Endothelial cell of umbilical vein (primary cell): ENCODE measurements at places on chromosomes 4 and X. TPM values are rescaled to one million over a fixed set of nuclear protein-coding genes. Genes with fewer than 3 reads are reported as not detected.

DNA sequence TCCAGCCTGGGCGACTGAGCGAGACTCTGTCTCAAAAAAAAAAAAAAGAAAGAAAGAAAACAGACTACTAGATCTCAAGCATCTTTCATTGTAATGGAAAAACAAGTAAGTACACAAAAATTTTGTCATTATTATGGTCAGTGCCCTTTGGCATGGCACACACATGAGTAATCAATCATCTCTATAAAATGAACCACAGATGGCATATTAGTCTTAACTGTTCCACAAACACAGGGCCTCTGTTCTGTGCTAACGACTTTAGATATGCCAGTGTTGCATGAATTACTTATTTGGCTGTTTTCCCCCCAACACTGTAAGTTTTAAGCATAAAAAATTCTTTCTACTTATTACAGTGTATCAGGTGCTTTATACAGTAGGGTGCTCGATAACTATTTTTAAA is 90.4 kb downstream of the COX7B2 start:
- no peak for DNase-seq
- no peaks in the 10 kb centered on the region for H3K27me3 ChIP-seq
- H3K4me1 ChIP-seq: no peaks in the 10 kb centered on the region
- no peaks in the 10 kb centered on the region for H3K36me3 ChIP-seq
- no peak overlapping the region for H3K27ac ChIP-seq

GRCh38 chrX:42090395-42090794 is 167.0 kb upstream of the CASK start:
- no peak overlapping the region for H3K27ac ChIP-seq
- H3K4me1 ChIP-seq: no peaks in the 10 kb centered on the region
- H3K27me3 ChIP-seq: no peaks in the 10 kb centered on the region
- no peaks in the 10 kb centered on the region for H3K36me3 ChIP-seq

GRCh38 chrX:71106427-71106826 is at the start of gene CXorf65:
CXorf65 (minus strand) TSS chrX:71106740; CDS start chrX:71106556, 184 bp downstream.
- H3K4me1 ChIP-seq: no peaks in the 10 kb centered on the region
- H3K4me3 ChIP-seq: no peak within 1 kb of the TSS
- H3K27ac ChIP-seq: no peak within 1 kb of the TSS
- peaks cover 2% of the 10 kb centered on the region for H3K27me3 ChIP-seq
- H3K36me3 ChIP-seq: no peaks in the 10 kb centered on the region

DNA sequence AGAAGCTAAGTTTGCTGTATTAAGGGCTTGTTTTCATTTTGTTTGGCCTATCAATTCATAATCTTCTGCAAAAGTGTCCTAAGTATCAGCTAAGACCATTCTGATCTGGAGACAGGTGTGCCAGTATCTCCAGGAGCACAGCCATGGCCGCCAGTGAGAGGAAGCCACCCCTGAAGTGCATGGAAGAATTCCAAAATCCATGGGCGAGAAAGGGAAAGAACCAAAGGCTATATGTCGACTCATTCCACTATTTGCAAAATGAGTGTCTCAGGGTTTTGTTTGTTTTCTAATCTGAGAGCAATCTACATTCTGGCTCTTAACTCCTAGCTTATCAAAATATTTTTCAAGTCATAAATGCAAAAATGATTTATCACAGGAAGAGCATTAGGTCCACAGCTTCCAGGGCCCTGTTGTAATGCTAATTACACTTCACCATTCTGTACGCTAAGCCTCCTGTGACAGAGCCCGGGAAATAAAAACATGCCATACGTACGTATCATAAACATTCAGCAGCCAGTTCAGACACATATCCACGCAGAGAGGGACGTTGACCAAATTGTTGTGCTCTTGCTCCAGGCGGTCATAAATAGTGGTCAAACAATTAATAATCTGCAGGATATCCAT is 137.3 kb upstream of the FTHL17 start:
- peak overlapping the region; percentile 72 for H3K27ac ChIP-seq
- no peaks in the 10 kb centered on the region for H3K27me3 ChIP-seq
- peak; percentile 83 for DNase-seq
- no peaks in the 10 kb centered on the region for H3K36me3 ChIP-seq
- H3K4me3 ChIP-seq: no peak overlapping the region

GRCh38 chr4:127214016-127214415 is 418.7 kb upstream of the INTU start:
- no peaks in the 10 kb centered on the region for H3K36me3 ChIP-seq
- no peak overlapping the region for H3K27ac ChIP-seq
- no peaks in the 10 kb centered on the region for H3K27me3 ChIP-seq

- H3K27ac ChIP-seq: no peak overlapping the region
- no peak overlapping the region for H3K4me3 ChIP-seq
- no peaks in the 10 kb centered on the region for H3K36me3 ChIP-seq
- no peaks in the 10 kb centered on the region for H3K27me3 ChIP-seq
Measured at GRCh38 chr4:85489273-85489981, 14.5 kb downstream of the ARHGAP24 start.

- no peaks in the 10 kb centered on the region for H3K4me1 ChIP-seq
- no peaks in the 10 kb centered on the region for H3K27me3 ChIP-seq
- no peaks in the 10 kb centered on the region for H3K36me3 ChIP-seq
- H3K4me3 ChIP-seq: no peak overlapping the region
- no peak for DNase-seq
Measured at GRCh38 chr4:2182994-2183393, 58.9 kb downstream of the HAUS3 start.

Gene TMEM154
- total RNA-seq: 43.6 and 50.0 TPM in 2 replicates

Gene HSFX2
- total RNA-seq: 0.55 TPM in 1 of 2 replicates, not detected in the other

Gene PNMA5
- total RNA-seq: not detected in 2 replicates
